ENCODE measurements at places on chromosomes 1 and 21.

DNA sequence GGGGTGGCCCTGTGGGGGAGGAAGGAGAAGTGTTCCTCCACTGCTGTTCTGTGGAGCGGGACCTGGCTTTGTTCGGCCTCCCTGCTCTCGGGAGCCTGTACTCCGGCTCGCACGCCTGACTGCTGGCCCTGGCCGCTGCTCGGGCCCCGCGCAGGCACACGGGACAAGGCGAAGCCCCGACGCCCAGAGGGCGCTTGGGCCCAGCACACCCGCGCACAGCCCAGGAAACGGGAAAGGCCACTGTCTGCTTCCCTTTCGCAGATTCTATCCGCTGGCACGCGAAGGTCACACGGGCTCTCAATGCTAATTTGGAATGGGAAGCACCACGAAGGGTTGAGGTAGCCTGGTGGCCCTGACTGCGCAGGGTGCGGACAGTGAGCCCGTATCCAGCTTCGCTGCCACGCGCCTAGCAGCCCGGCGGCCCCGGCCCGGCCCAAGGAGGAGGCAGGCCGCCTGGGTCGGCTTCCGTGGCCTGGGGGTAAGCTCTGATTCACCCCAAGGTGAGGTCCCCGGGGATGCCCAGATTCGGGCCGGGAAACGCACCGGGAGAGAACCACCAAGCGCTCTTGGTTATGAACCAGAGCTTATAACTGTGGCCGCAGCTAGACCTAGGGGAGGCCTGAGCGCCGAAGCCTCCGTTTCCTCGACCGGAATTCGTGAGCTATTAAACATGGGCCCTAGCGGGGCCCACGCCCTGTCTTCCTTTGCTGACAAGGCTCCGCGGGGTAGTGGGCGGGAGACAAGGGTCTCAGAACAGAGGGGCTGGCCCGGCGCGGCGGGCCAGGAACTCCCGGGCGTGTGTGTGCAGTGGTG is 19.7 kb upstream of the TBX15 start:
- H3K4me3 ChIP-seq = no peak overlapping the region
- peaks cover 7% of the 10 kb centered on the region for H3K4me1 ChIP-seq
- no peak for DNase-seq

DNA sequence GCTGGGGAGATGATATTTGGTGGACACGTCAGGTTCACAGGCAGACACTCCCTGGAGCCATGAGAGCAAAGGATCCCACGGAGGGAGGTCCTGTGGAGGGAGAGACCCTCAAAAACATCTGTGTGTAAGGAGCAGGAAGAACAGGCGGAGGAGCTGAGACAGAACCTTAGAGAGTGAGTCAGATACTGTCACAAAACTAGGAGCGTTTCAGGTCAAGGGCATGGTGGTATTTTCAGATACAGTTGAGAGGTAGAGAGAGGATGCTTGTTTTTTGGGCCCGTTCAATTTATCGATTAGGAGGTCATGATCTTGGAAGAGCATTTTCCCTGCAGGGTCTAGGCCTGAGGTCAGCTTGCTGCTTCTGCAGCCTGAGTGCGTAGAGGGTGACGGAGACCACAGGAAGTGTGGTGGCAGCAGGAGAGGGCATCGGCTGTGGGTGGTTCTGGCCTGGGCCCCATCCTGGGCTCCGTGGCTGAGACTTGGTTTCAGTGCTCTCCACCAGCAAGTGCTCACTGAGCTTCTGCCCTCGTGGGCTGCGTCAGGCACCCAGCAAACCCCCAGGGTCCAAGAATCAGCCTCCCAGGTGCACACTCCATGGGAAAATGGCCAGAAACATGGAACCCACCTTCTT is 39.9 kb downstream of the SPSB1 start:
- no peak for DNase-seq
- H3K27me3 ChIP-seq = no peaks in the 10 kb centered on the region
- peaks cover 7% of the 10 kb centered on the region for H3K4me1 ChIP-seq
- H3K4me3 ChIP-seq = no peak overlapping the region

DNA sequence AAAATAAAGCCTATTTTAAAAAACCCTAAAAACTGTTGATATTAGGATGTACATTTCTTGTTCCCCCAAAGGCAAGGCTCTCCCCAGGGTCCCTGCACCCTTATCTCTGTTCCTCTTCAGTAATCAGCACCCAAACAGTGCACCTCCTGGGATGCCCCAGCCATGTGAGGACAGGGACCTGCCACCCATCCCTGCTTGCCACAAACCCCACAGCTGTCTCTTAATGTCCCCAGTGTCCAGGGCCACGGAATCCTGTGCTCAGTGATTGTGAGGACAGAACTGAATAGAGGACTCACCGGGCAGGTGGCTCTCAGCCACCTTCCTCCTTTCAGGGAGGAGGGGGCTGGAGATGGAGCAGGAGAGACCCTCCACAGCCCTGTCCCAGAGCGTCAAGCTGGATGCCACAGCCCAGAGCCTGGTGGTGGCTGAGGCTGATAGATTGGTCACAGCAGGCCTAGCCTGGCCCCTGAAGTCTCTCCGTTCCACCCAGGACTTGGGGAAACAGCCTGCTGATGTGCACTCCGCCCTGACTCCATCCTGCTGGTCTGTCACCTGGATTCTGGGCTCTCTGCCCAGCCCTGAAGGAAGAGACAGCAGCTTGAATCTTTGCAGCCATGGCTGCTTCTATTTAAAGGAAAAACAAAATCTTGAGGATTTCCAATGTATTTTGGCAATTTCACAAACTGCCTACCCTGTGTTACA is 23.1 kb downstream of the RNF187 start:
- no peaks in the 10 kb centered on the region for H3K36me3 ChIP-seq
- H3K27me3 ChIP-seq = peaks cover 67% of the 10 kb centered on the region
- H3K4me3 ChIP-seq = no peak overlapping the region

- H3K27me3 ChIP-seq = no peaks in the 10 kb centered on the region
- no peaks in the 10 kb centered on the region for H3K36me3 ChIP-seq
- no peak overlapping the region for H3K4me3 ChIP-seq
- no peak for DNase-seq
- H3K4me1 ChIP-seq = no peaks in the 10 kb centered on the region
These were observed 281.9 kb upstream of the ADAMTS5 start for GRCh38 chr21:27248814-27249213.

- no peaks in the 10 kb centered on the region for H3K36me3 ChIP-seq
- H3K27ac ChIP-seq = no peak overlapping the region
- H3K27me3 ChIP-seq = peaks cover 13% of the 10 kb centered on the region
These were observed 81.0 kb downstream of the CNIH3 start for GRCh38 chr1:224696891-224697765.

DNA sequence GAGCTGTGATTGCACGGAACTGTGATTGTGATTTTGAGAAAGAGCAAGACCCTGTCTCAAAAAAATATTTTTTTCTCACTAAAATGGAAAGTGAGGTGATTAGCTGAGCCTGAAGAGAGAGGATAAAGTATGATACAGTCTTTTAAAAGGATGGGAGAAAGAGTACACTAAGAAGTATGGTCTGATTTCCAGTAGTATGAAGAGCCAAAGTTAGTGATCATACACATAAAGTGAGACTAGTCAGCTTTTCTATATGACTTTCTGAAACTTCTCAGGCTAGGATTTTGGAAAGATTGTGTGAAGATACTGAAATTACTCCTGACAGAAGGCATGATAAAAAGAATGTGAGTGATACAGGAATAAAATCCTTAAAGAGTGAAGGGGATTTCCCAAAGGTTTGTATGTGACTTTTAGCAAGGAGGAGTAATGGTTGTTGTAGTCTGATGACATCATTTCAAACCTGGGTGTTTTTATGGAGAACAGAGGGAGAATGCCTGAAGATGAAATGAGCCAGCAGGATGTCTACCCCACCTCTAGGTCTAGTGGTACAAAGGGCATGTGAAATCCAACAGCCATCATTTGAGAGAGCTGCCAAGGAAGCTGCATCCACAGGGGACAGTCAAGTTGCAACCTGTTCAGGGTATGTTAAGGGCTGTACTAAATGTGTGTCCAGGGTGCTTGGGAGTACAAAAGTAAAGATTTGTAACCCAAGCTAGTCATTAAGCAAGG is 157.7 kb downstream of the PIK3R3 start:
- no peaks in the 10 kb centered on the region for H3K36me3 ChIP-seq
- no peak overlapping the region for H3K4me3 ChIP-seq
- DNase-seq = no peak
- H3K4me1 ChIP-seq = no peaks in the 10 kb centered on the region
- no peaks in the 10 kb centered on the region for H3K27me3 ChIP-seq
- no peak overlapping the region for H3K27ac ChIP-seq
